Lung (tissue), 17 donors: ENCODE measurements at places on chromosomes 5 and 9. TPM values are rescaled to one million over a fixed set of nuclear protein-coding genes. Genes with fewer than 3 reads are reported as not detected.

DNA sequence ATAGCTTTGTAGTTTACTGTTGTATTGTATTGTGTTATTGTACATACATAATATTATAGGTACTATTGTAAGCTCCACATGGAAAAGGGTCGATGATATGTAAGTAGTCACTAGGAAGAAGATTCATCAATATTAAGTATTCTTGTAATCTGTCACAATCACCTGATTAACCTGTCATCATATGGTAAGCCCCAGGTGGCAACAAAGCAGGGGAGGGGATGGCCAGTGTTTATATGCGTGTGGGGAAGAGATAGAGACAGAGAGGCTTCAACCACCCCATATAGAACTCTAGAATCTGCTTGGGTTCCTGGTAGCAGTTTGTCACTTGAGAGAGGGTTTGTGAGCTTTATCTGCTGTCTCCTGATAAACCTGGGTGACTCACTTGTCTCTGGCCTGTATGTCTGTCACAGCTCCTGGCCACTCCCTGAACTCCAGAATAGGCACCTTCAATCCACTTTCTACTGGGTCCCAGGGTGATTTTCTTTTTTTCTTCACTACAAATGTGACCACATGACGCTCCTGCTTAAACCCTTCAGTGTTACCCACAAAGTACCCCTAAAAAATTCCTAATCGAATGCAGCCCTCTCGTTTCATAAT is 48.9 kb upstream of the CPEB4 start:
- no peak for DNase-seq

PCDHB5 gene
- 8.1 TPM for total RNA-seq

WNT8A gene
- total RNA-seq = not detected

NUDT12 gene
- total RNA-seq = 25.4 TPM

- DNase-seq = no peak
Observed at GRCh38 chr5:83227611-83228010, 150.3 kb downstream of the XRCC4 start.
